ENCODE measurements at places on chromosomes 4 and X. TPM values are rescaled to one million over a fixed set of nuclear protein-coding genes. Genes with fewer than 3 reads are reported as not detected.

TMEM156 gene
- total RNA-seq = not detected

CSAG3 gene
- total RNA-seq = not detected

IL9R gene
- total RNA-seq = not detected

DNA sequence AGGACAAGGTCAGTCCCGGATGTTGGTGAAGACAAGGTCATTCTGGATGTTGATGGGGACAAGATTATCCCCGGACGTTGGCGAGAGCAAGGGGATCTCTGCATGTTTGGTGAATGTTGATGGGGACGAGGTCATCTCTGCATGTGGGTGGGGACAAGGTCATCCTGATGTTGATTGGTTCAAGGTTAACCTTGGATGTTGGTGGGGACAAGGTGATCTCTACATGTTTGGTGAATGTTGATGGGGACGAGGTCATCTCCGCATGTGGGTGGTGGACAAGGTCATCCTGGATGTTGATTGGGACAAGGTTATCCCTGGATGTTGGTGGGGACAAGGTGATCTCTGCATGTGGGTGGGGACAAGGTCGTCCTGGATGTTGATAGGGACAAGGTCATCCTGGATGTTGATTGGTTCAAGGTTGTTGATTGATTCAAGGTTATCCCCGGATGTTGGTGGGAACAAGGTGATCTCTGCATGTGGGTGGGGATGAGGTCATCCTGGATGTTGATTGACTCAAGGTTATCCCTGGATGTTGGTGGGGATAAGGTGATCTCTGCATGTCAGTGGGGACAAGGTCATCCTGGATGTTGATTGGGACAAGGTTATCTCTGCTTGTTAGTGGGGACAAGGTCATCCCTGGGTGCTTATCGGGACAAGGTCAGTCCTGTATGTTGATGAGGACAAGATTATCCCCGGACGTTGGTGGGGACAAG lies 28.8 kb upstream of the PLCXD1 start:
- DNase-seq = no peak

TMEM154 gene
- 1.9 TPM for total RNA-seq

DNA sequence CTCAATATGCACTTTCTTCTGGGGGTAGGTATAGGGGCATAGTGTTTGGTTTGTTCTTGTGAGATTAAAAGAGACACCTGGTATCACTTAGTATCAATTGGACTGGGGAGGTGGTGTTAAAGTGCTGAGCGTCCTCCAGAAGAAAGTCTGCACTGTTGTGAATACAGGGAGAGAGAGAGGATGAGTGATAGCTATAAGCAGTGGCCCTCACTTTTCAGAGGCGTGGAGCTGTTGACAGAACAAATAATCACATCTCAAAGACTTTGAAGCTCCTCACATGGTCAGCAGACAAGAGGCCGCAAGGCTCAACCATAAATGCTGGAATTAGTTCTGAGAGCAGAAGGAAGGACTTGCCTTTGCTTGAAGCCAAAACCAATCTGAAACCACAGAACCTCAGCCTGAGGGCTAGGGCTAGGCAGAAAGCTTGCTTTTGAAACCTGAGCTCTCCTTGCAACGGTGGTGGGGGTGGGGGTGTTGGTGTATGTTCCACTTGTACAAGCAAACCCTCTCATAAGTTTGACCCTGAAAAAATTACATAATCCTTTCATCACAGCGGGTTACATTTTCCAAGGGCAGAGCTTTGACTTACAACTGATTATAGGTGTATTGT lies 123.2 kb upstream of the SCML1 start:
- no peak for DNase-seq

All from Right ventricle myocardium superior (tissue), 1 donor.